BJ (cell line): ENCODE measurements at places on chromosomes 11 and 22.
A peak's percentile ranks its signal among the peaks of the same experiment; 100 is the strongest.

DNA sequence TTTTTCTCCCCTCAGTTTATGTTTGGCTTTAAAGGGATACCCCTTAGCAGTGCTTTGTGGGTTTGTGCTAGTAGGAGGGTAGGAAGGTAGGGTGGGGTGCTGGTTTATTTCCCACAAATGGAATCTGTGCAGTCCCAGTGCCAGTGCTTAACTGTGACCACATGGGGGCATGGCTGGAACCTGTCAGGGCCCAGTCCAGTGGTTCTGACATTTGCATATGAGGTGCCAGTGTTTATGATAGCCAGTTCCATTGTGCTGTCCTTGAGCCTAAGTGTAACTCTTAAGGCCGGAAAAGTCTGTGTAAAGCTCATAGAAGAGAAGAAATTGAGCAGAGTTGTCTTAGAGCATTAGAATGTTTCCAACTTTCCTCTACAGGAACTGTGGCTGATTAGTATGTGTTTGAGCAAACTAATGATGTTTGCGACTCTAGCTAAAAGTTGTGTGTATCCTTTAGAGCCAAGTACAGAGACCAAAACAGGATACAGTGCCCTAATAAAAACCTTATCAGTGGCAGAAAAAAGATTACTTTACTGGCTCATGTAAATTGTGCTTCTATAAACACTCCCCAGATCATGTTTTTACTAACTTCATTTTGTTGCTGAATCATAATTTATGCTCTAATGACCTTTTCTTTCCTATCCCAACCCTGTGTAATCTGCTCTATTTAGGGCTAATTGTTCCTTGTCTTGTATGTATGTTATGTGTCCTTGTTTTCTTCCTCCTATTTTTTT is 38.1 kb downstream of the DIXDC1 start:
- no peak for DNase-seq

GRCh38 chr11:113387605-113388211 is at the start of gene ANKK1:
ANKK1 (plus strand) TSS chr11:113387779; CDS start chr11:113387885, 106 bp downstream.
- no peak for DNase-seq

- DNase-seq, result no peak
Measured at GRCh38 chr11:70437111-70437784, 38.9 kb downstream of the CTTN start.

DNA sequence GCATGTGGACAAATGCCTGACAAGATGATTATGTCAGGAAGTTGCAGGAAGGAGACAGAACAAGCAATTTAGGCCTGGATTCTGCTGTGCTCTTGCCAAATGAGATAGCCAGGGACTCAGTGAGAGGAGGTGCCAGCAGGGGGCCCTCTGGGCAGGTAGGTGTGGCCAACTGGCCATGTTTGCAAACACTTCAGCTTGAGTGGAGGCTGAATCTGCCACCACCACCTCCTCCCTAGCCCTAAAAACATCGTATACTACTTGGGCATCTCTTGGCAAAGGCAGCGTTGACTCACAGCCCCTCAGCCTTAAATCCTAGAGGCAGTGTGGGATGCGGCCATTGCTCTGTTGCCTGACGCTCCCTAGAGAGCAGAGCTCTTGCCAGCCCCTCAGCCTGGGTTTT is 95.1 kb upstream of the PLET1 start:
- no peak for DNase-seq

DNA sequence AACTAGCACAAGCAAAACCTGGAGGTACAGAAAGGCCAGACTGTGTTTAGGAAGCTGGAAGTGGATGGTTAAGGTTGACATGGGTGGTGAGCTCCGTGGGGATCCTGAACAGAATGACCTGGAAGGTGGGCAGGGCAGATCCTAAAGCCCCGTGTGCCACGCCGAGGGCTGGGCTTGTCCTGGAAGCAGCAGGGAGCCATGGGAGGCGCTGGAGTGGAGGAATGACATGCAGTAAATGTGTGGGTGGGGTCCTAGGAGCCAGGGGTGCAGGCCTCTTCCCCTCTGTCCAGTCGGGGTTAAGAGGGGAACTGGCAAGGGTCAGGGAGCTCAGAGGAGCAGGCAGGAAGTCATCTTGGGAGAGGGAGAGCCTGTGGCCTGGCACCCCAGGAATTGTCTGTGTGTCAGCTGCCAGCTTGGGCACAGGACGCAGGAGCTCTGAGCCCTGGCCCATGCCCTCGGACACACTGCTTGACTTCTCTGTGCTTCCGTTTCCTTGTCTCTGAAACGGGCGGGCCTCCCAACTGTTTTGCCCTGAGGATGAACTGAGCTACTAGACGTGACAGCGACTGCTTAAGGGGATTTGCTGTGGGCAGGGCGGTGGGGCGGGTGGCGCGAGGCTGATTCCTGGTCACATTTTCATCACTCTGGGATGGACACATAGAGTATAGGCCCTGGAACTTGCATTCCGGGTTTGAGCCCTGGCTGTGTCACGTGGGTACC is 75.7 kb downstream of the MPPED1 start:
- no peak for DNase-seq

GRCh38 chr11:115284773-115285172 is 219.4 kb downstream of the CADM1 start:
- no peak for DNase-seq

GRCh38 chr22:25839755-25840154 is 97.8 kb downstream of the MYO18B start:
- DNase-seq, result no peak

- no peak for DNase-seq
Measured at GRCh38 chr11:103661185-103661584, 375.3 kb upstream of the DDI1 start.

- DNase-seq, result no peak
Measured at GRCh38 chr11:129322941-129323340, 52.7 kb upstream of the BARX2 start.

- peak; percentile 49 for DNase-seq
Measured at GRCh38 chr11:11584530-11584810, 37.3 kb downstream of the GALNT18 start.

- DNase-seq, result no peak
Measured at GRCh38 chr11:115848080-115848479, 343.9 kb upstream of the CADM1 start.

GRCh38 chr11:47204637-47204989 is 10.2 kb upstream of the DDB2 start:
- DNase-seq, result no peak

DNA sequence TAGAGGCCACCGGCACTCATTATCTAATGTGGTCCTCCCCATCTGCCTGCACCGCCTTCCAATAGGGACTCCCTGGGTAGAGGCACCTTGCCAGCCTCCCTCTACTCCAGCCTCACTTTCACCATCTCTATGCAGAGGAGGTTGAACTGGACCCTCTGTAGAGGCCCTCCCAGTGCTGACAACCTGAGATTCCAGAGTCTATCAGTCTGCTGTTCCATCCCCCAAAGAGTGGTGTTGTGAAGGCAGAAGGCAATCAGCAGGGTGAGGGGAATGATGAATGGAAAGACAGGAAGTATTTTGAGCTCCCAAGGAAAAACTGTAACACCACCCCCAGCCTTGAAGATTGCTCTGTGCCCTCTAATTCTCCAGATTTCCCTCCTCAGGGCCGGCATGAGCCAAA is 77.9 kb downstream of the THAP12 start:
- no peak for DNase-seq

DNA sequence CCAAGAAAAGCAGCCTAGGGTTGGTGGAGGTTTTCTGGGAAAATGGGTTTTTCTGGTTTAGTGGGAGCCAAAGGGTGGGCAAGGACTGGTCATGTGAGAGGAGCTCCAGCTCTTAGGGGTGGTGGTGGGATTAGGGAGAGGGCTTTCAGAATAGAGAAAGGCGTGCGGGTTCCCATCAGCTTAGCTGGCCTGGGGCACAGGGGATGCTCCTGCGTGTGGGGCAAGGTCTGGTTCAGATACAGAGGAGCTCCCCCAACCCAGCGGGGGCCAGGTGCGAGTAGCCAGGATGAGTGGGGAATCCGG is 644 bp downstream of the TMEM134 start:
- DNase-seq, result no peak

- DNase-seq, result peak; percentile 34
Measured at GRCh38 chr11:116913000-116913399, 75.6 kb upstream of the APOA1 start.

- DNase-seq, result no peak
Measured at GRCh38 chr11:6745465-6746015, 26.2 kb downstream of the OR2AG2 start.

GRCh38 chr22:44968736-44969135 is 41.1 kb downstream of the PHF21B start:
- DNase-seq, result no peak

GRCh38 chr11:126485021-126485792 is 129.7 kb downstream of the ST3GAL4 start:
- DNase-seq, result no peak

DNA sequence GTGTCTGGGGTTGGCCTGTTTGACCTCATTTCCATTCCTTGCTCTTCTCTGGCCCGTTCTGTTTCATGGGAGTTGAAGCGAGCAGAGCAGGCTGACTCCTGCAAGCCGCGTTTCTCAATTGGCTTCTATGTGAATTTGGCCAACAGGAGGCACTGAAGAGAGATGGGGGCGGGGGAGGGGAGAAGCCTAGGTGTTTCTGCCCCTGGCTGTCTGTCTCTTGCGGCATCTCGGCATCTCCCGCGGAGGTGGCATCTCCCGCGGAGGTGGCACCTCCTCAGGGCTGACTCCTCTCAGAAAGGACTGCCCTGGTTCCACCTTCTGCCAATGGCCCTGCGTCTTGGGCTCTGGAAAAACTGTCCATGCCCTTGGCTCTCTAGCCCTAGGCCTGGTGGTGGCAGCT is 125.6 kb upstream of the CSNK2A3 start:
- DNase-seq, result no peak

GRCh38 chr11:44104481-44105294 is 9.2 kb downstream of the EXT2 start:
- DNase-seq, result no peak

GRCh38 chr11:78830277-78830819 is 255.7 kb upstream of the NARS2 start:
- no peak for DNase-seq

DNA sequence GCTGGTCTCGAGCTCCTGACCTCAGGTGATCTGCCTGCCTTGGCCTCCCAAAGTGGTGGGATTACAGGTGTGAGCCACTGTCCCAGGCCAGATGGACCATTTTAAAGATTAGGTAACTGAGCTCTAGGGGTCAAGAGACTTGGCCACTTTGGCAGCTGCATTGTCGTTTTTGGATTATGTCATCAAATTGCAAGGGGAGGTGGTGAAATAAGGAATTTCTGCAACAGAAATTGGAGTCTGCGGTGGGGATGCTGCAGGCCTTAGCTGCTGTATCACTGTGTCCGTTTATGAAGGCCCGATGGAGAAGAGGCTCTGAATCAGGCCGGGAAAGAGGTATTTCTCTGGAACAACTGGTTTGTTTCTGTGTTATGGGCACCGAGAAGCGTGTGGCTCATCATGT is 34.6 kb downstream of the PTPRJ start:
- DNase-seq, result no peak

DNA sequence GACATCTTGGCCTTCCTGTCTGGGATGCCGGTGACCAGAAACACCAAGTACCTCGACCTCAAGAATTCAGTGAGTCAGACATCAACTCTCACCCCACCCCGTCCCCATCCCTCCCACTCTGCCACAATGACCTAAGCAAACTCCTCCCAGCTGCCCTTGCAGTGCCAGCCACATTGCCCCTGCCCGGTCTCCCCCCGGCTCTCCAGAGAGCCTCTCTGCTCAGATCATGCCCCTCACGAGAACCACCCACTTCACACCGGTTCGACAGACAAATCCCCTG is 23.6 kb upstream of the MYRF start:
- no peak for DNase-seq

GRCh38 chr11:83922953-83923352 is 636.8 kb upstream of the CCDC90B start:
- DNase-seq, result no peak

DNA sequence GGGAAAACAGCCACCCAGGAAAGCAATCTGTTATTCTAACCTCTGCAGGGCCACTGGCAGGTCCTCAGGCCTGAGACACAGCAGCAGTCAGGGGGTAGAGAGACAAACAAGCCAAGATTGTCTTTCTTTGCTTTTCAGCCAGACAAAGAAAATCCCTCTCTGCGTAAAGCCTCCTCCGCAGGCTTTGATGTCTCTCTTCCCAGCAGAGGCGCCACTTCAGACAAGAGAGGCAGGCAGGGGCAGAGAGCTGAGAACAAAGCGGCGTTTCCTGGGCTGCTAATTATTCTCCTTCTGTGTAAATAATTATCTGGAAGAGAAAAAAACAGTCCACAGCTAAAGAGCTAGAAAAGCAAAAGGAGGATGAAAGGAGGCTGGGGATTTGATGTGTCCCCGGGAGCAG is 102.7 kb upstream of the SEZ6L start:
- DNase-seq, result no peak

DNA sequence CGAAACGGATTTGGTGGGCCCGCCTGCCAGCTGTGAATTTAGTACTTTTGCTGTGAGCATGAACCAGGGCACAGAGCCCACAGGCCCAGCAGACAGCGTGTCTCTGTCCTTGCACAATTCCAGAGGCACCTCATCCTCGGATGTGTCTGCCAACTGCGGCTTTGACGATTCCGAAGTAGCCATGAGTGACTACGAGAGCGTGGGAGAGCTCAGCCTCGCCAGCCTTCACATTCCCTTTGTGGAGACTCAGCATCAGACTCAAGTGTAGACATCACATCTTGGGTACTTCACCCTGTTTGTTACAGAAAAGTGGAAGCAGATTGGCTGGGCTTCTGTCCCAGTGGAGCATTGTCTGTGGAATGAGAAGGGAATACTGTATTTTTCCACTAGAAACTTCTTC is 78.6 kb upstream of the MTNR1B start:
- DNase-seq, result no peak

- no peak for DNase-seq
Measured at GRCh38 chr11:134072844-134073243, 4.0 kb downstream of the JAM3 start.

DNA sequence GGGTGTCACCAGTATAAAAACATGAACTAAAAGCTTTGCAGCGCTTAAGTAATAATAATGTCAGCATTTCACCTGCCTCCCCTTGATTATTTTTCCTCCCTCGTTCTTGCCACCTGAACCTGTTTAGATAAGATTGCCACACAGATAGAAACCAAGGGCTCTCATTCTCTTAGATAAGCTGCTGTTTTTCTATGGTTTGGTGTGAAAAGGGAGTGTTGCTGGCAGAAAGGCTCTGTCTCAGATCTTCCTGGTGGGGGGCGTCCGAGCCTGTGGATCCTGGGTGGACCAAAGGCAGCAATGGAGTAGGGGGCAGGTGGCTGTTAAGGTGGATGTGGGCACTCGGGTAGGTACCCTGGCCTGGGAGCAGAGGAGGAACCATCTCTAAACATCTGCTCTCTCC is 147.5 kb downstream of the ST3GAL4 start:
- DNase-seq, result no peak

DNA sequence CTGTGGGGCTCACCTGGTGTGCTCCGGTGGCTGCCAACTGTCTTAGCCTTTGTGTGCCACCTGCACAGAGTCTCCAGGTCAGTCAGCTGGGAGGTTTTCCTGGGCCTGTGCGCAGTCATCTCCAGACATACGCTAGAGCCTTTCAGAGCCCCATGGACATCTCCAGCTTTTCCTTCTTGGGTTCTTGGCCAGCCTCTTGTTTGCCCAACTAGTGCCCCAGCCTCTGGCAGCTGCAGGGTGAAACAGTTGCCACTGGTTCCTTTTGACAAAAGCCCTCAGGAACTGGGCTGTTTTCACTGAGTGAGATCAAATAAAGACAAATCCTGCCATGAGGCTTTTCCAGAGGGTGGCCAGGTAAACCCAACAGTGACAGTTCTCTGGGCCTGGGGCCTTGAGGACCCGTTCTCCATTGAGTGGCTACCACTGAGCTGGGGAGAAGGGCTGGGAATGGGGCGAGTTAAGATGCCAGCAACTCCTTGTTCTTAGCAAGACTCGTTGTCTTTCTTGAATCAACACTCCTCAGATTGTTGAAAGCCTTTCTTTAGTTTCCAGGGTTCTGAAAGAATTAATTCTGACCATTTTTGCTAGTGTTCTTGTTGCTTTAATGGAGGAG is 16.7 kb upstream of the RANBP1 start:
- DNase-seq, result no peak

GRCh38 chr11:123330071-123330470 is 100.0 kb upstream of the GRAMD1B start:
- no peak for DNase-seq
